NCI-H1092 (cell line): ENCODE measurements at places on chromosomes 12 and 14.

GRCh38 chr12:91240386-91241095 lies 57.9 kb upstream of the DCN start:
- DNase-seq: no peak

GRCh38 chr12:12086973-12087692 lies 16.4 kb downstream of the BCL2L14 start:
- DNase-seq: no peak

DNA sequence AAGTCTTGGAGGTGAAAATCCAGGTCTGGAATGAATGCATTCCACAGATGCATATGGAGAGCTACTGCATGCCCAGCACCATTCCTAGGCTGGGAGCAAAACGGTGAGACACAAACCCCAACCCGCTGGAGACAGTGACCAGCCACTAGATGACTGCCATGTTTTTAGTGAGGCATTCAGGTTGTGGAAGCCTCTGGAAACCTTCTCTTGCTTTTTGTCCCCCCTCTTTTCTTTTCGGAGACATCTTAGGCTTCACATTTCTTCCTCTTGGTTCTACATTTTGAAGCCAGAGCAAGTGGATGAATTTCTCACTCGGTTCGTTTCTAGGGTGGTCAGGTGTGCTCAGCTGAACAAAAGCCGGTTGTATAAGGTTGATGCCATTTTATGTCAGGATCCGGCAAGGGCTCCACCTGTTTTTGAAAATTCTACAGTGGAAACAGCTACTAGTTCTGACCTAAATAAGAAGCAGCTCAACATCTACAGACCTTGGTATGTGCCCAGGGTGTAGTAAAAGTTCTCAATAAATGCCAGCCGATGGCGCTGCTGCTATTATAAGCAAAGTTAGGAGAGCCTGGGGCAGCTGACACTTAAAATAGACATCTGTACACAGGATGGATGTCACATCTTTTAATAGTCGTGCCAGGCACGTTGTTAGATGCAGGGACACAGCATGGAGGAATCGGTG lies 1.8 kb upstream of the ZNF839 start:
- peak; percentile 19 for DNase-seq

GRCh38 chr12:119678459-119678858 lies 10.5 kb downstream of the PRKAB1 start:
- DNase-seq: no peak

- no peak for DNase-seq
These were observed 31.9 kb downstream of the KSR2 start for GRCh38 chr12:117936722-117937484.

- DNase-seq: no peak
These were observed 20.7 kb downstream of the FAIM2 start for GRCh38 chr12:49882851-49883464.

DNA sequence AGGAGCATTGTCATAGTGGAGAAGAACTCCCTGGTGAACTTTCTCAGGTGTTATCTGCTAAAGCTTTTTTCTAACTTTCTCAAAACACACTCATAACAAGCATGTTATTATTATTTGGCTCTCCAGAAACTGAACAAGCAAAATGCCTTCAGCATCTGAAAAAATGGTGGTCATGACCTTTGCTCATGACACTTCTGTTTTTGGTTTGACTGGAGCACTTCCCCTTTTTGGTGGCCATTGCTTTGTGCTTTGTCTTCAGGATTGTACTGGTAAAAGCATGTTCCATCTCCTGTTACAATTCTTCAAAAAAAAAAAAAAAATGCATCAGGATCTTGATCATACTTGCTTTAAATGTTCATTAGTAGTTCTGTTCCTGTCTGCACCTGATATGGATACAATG lies 1241.6 kb upstream of the USP15 start:
- DNase-seq: no peak

DNA sequence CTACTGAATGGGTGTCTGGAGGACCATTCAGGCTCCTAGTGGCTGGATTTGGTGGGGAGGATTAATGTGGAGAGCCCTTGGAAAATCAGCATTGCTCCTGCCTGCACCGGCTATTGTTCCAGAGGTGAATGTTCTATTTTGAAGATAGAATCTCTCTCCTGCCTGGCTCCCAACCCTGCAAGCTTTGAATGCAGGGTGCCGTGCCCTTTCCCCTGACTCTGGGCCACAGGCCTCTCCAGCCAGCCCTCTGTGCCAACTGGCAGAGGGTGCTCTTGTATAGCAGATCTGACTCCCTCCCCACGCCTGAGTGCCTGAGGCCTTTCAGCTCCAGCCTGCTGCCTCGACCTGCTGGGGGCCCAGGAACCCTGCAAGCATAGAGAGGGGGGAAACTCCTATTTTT lies 106.8 kb downstream of the TMEM260 start:
- peak; percentile 76 for DNase-seq

- no peak for DNase-seq
These were observed 103.2 kb downstream of the TPH2 start for GRCh38 chr12:72041811-72042210.

GRCh38 chr12:2533036-2533435 lies 261.7 kb upstream of the FKBP4 start:
- DNase-seq: no peak

GRCh38 chr12:93741659-93742109 lies 64.5 kb downstream of the CRADD start:
- DNase-seq: peak; percentile 2

DNA sequence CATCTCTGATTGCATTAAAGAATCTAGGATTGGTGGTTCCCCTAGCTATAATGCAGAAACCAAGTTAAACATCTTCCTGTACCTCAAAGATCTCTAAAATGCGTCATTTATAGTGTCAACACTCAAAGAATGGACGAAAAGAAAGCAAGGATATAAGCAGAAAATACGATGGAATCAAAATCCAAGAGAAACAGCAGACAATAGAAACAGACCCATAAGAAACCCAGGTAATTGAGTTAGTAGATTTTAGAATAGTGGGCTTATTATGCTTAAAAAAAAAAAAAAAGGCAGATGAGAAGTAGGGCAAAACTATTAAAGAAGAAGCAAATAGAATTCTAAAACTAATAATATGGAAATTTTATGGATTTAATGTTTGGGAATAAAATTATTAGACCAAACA lies 44.4 kb downstream of the USP15 start:
- DNase-seq: no peak

DNA sequence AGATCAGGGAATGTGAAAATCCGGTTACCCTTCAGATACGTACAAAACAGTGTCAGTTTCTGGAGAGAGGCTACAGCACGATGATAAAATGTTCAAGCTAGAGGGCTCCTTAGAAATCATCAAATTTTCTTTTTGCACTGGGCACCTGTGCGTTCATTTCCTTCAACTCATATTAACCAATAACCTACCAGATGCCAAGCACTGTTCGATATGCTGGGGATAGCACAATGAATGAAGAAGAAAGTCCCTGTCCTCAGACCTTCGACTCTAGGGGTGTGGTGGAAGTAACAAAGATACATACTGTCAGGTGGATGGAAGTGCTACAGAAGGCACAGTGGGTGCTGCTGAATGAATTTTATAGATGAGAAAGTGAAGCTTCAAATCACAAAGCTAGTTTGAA lies 172.3 kb downstream of the FOXN3 start:
- DNase-seq: no peak
